CD4-positive, alpha-beta T cell treated with Interferon gamma for 1 hour (primary cell): ENCODE measurements at places on chromosomes 2 and 18.

DNA sequence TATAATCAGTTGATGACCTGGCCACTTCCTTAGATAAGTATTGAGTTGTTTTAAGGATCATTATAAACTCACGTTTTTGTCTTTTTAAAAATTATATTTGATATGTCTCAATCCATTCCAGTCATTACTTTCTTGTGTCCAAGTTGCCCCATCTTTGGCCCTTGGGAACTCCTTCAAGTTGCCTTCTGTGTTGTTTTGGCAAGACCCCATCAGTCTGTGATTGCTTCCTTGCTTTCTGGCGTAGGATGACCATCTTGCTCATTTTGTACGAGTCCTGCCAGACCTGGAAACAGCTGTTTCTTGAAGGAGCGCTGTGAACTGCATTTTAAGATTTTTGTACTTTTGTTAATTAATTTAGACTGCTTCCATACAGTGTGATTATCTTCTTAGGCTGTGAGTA, 68.9 kb upstream of the ITM2C start:
- no peak for DNase-seq

GRCh38 chr2:8481463-8482009, 200.3 kb upstream of the ID2 start:
- DNase-seq = no peak

GRCh38 chr2:182655750-182656149, 60.3 kb upstream of the DNAJC10 start:
- DNase-seq = no peak

GRCh38 chr2:109736177-109736827, 57.8 kb upstream of the RGPD5 start:
- no peak for DNase-seq

GRCh38 chr2:65666156-65666725, 233.8 kb upstream of the SPRED2 start:
- no peak for DNase-seq

DNA sequence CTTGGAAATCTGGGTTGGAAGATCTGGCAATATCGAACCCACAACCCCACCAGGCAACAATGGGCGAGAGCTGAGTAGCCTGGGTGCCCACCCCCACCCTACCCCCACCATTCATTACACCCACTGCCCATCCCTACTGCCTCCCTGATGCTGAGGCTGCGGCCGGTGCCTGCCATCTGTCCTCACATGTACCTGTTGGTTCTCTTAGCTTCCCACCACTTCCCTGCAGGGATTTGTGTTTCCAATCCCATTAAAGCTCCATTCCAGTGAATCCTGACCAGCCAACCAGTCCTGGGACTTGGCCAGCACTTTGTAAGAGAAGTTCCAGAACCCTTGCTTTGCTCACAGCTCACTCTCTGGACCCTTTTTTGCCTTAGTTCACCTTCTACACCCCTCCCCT, 163.0 kb upstream of the SH3BP4 start:
- DNase-seq = no peak

DNA sequence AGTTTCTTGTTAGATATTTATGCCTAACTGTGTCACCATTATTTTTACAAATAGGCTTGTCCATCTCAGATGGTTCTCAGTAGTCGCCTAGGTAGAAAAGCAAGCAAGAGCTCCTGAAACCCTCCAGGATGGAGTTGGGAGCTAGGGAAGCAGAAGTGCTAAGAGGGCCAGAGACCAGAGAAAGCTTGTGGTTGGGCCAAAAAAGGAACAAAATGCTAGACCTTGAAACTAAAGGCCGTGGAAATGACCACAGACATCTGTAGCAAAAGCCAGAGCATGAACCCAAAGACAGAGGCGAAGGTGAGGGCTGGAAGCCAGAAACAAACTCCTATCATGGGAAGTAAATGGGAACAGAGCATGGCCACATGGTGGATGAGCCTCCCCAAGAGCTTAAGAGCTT, 29.9 kb upstream of the RMDN2 start:
- DNase-seq = no peak

- DNase-seq = no peak
These were observed 50.4 kb downstream of the SLC35F5 start for GRCh38 chr2:113705982-113706523.

- no peak for DNase-seq
These were observed 5.6 kb downstream of the IKZF2 start for GRCh38 chr2:213145715-213146242.

DNA sequence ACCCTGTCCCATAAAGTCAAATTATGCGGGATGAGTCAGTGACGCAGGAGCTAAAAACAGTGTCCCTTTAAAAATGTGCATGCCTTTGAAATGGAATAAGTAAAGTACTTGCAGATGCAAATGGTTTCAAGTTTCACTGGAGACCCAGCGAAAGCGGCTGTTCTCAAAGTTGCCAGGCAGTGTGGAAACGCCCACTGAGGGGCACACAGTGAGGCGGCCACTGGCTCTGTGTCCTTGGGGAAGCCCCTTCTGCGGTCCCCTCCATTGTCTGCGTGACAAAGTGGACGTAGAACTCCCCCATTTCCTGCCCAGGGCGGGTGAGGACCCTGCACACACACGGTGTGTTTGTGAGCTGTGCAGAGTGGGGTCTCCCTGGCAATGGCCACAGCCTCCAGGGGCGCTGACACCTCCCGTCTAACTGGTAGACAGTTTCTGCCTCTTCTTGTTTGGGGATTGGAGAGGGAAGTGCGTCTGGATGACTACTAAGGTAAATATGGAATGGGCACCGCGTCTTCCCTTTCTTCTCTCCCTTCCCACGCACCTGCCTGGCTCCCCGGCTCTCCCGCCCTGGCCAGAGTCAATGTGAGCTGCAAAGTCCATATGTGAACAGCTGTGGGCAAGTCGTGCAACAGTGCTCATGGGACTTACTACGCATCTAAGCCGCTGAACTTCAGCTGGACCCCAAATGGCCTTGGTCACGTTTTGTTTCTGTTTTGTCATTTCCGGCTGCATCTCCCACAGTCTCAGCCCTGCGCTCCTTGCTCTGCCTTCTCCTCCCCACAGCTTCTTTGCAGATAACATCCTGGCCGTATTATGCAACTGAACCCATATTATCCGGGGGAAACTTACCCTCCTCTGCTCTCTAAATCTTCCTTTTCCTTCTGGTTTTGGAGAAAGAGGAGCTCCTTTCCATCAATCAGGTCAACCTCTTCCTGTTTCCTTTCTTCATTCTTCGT, 33.7 kb upstream of the ZNF516 start:
- no peak for DNase-seq

DNA sequence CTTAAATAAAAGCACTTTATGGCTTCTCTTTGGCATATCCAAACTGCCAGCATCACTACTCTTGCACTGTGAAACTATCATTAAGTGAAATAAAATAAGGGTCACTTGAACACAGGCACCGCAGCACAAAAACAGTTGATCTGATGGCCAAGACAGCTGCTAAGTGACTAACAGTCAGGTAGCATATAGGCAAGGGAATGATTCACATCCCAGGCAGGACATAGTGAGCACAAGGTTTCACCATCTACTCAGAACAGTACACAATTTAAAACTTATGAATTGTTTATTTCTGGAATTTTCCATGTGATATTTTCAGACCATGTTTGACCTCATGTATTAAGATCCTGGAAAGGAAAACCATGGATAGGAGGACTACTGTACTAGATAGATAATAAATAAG, 214.2 kb downstream of the MREG start:
- no peak for DNase-seq

GRCh38 chr2:55138882-55139229, 88.6 kb upstream of the RTN4 start:
- DNase-seq = no peak

- peak; percentile 22 for DNase-seq
These were observed 19.5 kb downstream of the NFE2L2 start for GRCh38 chr2:177245010-177245422.

DNA sequence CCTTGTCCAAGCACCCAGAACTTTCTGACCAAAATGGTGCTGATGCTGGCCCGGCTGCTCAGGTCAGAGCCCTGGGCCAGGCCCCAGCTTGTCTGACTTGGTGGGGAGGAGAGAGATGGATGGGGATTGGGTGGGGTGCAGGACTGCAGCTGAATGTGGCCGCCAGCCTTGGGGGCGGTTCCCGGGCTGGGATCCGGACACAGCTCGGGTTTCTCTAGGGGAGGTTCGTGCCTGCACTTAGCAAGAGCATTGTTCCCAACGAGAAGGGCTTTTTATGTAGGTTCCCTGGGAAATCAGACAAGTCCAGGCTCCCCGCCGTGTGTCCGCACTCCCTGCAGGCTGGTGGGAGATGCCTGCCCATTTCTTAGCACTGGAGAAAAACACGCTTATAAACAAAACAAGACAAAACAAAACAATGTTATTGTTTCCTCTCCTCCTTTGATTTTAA, 50.5 kb upstream of the HS6ST1 start:
- no peak for DNase-seq

DNA sequence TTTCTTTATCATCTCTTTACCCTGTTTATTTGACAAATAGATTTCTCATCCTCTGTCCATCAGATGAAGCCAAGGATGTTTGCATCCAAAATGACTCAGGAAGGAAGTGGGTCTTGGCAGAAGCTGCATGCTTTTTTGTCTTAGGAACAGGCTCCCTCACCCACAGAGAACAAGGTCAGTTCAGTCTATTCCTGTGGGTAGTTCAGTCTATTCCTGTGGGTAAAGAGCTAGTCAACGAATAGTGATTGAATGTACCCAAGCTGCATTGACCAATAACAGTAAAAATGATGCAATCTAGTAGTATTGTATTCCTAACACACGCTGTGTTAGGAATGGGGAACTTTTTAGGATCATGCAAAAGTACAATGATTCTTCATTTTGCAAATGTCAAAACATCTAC, 290.8 kb upstream of the TANK start:
- DNase-seq = no peak

- no peak for DNase-seq
These were observed 36.2 kb downstream of the GCC2 start for GRCh38 chr2:108485253-108485652.

DNA sequence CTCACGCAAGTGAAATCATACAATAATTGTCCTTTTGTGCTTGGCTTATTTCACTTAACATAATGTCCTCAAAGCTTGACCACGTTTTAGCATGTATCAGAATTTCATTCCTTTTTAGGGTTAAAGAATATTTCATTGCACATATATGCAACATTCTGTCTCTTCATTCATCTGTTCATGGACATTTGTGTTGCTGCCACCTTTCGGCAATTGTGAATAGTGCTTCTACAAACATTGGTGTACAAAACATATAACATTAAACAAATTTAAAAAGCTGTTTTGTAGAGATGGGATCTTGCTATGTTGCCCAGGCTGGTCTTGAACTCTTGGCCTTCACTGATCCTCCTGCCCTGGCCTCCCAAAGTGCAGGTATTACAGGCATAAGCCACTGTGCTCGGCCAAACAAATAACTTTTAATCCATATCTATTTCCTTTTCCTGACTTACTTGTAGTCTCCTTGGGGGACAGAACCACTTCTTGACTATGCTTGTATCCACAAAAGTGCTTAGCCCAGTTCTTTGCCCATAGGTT, 209.3 kb downstream of the SLC4A3 start:
- DNase-seq = no peak

DNA sequence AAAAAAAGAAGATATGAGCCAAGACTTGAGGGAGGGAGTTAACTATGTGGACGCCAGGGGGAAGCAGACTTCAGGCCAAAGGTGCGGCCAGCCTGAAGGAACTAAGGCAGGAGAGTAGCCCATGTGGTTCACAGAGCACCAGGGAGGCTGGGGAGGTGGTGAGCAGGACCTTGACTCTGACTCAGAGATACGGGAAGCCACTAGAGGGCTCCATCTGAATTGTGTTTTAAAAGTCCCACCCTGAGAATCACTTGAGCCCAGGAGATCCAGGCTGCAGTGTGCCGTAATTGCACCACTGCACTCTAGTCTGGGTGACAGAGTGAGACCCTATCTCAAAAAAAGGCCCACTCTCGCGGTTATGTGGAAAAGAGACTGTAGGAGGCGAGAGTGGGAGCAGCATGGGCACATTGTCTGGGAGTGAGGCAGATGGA, 12.3 kb downstream of the CEP192 start:
- DNase-seq = no peak

GRCh38 chr2:238509903-238510302, 83.2 kb downstream of the ASB1 start:
- no peak for DNase-seq

GRCh38 chr2:61257446-61257845, 95.5 kb downstream of the C2orf74 start:
- DNase-seq = no peak

- DNase-seq = no peak
These were observed 2.3 kb upstream of the FZD7 start for GRCh38 chr2:202031246-202031951.

DNA sequence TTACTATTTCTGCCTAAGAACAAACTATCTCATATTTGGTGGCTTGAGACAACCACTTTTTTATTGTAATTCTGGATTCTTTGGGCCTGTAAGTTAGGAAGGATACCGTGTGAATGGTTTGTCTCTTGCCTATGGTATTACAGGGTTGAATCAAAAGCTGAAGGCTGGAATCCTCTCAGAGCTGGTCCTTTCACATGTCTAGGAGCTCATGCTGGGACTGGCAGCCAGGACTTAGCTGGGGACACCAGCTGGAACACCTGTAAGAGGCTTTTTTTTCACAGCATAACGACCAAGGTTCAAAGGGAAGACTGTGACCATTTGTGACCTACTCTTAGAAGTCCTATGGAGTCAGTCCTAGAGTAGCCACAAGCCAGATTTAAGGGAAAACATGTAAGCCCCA, 226.3 kb downstream of the ZNF804A start:
- no peak for DNase-seq

DNA sequence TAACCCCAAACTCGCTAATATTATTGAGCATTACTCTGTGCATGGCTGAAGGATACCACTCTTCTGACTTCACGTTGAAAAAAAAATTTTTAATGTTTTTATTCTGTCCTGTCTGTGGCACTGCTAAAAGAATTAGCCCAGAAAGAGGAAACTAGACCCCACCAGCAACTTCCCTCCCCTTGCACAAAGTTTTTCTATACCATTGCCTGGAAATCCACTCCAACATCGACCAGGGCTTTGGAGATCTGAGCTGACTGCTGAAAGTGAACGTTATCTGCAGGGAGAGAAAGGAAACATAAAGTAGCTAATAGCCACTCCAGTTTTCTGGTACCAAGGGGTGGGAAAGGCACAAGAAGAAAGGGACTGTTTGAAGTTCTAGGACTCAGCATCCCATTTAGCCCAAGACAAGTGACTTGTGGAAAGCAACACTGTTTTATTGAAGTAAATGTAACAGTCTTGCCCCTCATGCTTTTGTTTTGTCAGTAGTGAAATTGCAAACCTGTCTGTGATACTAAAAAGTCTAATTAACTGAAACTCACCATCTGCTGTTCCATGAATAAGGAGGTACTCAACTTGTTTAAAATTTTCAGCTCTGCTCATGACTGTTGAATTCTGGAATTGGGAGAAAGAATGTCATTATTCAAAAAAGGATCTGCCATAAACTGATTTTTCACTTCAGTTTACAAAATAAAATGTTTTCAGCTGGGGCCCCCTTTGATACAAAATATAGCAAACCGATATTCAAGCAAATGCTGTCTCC, 79.1 kb downstream of the DPP4 start:
- no peak for DNase-seq

DNA sequence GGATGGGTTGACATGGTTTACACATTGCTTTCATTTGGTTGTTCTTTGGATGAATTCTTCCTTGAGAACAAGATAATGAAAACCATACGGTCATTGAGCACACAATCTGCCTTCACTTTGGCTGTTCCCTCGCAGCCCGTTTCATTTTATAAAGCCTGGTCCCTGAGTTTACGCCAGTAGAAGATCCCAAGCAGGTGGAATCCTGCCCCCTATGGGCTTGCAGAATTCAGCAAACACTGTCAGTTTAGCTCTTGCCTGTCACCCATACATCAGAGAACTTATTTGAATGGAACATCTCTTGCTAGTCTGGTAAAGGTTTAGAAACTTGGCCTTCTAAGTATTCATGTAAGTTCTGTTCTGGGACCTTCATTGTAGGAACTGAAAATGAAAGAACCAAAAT, 666.4 kb upstream of the ZEB2 start:
- DNase-seq = no peak
